ENCODE measurements at places on chromosomes 2 and 18. TPM values are rescaled to one million over a fixed set of nuclear protein-coding genes. Genes with fewer than 3 reads are reported as not detected.

DNA sequence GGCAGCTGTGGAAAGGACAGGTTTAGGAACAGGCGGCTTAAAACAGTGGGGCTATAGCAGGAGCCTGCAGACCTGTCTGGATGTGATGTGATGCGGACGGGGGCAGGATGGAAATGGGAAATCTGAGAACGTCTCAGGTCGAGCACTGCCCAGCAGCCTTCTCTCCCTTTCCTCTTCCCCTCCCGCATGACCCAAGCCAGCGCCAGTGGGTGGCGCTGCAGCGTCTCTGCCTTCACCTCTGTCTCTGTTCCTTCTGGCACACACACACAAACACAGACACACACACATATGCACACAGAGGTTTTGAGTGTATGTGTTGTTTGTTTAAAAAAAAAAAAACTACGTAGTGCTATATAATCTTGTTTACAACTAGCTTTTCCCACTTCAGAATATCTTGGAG, 82.0 kb upstream of the SLC66A3 start:
- no peak for DNase-seq

DNA sequence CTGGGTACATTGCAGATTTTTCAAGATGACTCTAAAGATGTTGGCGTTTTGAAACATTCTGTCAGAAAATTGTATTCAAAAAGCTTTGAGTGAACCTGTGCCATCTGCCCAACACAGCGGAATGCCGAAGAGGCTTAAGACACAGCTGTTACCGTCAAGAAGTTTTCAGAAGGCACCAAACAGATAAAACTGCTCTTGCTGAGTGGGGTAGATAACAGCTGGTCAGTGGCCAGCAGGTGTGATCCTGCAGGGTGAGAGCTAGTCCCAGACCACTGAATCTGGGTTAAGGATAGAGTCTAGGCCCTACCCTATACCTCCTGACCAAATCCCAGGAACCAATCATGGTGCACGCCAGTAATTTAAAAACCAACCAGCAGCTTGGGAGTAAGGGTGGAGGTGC, 60.5 kb upstream of the B3GNT7 start:
- no peak for DNase-seq

DNA sequence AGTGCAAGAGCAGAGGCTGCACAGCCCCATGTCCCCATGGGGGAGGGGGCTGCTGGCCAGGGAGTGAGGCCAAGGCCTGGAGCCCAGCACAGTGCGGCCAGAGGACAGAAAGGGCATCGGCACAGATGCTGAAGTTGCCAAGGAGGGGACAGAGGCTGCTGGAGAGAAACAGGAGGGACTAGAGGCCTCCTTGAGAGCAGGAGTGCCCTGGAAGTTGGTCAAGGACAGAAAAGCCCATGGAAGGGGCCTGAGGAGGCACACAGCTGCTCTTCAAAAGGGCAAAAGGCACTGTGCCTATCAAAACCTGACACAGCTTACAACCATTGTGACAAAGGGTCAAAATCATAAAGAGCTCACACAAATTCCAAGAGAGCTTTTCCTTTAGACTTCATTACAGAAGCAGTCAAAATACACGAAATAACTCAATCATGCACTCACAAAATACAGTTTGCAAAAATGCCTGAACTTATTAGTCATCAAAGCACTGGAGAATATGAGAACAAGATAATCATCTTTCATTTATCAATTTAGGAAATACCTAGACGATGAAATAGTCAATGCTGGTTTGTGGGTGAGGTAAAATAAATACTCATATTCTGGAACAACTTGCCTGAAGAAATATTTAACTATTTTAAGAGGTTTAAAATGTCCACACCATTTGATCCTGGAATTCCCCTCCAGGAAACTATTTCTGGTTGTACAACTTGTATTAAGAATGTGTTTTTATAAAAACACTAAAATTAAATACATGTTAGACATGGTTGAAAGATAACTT, 79.6 kb downstream of the USP40 start:
- no peak for DNase-seq

DNA sequence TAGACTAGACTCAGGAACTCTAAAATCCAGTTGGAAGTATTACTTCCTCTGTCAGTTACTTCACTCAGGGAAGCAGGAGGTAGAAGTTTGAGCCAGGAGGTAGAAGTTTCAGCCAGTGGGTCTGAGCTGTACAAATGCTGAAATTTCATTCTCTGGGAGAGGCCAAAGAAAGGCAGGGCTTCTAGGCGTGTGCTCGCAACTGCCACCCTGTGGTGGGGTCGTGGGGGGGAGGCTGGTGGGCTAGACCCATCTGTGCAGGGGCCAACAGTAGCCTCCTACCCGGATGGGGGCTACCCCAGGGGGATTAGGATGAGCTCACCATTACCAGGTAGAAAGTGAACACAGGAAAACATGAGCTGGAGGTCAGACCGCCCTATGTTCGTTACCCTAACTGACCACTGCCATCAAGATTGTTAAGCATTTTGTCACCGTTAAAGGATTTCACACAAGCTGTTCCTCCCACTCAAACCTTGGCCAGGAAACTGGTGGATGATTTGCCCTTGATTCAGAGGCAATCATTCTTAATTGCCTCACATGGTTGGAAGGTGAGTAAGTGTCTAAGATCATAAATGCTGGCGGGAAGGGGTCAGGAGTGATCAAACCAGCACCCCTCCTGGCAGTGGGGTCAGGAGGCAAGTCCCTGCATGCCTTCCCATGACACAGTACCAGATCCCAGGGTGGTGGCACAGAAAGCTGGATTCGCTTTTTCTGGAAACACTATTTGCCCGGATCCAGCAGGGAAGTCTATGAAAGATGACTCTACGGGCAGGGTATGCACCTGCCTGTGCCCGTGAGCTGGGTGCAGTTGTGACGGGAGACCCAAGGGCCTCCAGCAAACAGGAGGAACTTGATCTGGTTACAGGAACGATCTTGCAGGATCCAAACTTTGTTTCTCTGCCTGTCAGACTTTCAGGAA, 5.2 kb upstream of the FHL2 start:
- no peak for DNase-seq

DNA sequence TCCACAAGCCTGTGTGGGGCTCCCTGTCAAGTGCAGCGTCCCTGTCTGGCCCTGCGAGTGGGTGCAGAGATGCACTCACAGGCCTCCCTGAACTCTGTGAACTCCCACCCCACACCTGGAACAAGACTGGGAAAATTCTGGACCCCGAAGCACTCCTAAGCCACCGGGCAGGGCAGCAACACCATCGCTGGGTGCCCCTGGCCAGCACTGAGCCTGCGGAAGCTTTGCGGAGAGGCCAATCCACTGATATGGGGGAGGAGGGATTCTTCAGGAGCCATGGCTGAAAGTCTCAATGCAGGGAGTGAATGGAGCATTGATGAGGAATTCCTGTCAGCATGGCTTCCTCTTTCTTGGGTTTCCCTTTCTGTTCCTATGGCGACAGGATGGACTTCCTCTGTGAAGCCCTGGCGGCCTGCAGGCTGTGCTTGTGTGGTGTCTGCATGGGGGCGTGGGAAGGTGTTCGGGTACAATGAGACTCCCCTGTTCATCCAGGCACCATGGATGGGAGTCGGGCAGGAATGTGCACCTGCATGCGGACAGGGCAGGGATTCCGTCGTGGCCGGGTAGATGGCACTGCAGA, 15.1 kb downstream of the TRIB2 start:
- no peak for DNase-seq

DNA sequence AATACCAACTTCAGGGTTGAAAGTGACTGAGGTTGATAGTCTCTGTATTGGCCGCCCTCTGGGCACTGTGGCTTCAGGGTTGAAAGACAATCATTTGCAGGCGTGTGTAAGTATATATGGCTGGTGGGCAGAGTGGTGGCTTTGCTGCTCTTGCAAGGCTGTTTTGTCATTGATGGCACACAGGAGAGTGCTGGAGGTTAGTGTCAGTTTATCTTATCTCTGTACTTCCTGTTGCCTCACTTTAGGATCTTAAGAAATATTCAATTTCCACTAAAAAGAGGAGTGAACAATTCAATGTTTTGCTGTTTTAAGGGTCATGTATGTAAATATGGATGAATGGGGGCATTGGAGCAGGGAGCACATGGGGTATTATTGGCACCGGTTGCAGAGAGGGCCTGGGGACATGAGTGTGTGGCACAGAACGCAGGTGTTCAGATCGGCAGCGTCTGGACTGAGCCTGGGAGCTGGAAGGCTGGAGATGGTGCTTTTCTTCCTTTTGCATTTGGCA, 51.5 kb downstream of the NCK2 start:
- DNase-seq, result no peak

GRCh38 chr2:192044496-192044895, 150.2 kb downstream of the TMEFF2 start:
- DNase-seq, result no peak

GRCh38 chr2:241834527-241835210, 24.0 kb downstream of the PDCD1 start:
- no peak for DNase-seq

- DNase-seq, result no peak
These were observed 145.0 kb downstream of the NEDD4L start for GRCh38 chr18:58188996-58189395.

DNA sequence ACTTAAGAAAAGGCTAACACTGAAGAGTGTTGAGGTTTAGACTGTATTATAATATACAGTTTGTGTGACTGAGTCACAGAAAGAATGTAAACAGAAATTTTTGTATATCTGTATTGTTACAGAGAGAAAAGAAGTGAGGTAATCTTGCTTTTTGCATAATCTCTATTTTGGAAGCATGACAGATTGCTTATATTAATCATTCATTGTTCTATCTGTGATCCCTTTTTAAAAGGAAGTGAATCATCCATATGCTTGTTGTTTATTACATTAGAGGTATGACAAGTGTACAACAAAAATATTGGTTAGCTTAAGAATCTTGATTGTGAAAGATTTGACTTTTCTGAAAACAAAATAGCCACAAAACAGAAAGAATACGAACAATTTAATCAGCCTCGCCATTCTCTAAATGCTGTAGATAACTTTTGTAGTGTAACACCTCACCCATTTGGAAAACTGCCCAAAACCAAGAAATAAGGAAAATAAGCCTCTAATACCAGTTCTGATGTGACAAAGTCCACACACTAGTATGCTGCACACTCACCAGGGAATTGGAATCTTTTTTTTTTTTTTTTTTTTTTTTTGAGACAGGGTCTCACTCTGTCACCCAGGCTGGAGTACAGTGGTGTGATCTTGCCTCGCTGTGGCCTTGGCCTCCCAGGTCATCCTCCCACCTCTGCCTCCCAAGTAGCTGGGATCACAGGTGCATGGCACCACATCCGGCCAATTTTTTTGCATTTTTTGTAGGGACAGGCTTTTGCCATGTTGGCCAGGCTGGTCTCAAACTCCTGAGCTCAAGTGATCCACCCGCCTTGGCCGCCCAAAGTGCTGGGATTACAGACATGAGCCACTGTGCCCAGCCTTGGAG, 91.5 kb upstream of the LPIN2 start:
- no peak for DNase-seq

- no peak for DNase-seq
These were observed 180.4 kb downstream of the TRIB2 start for GRCh38 chr2:12897181-12897580.

DNA sequence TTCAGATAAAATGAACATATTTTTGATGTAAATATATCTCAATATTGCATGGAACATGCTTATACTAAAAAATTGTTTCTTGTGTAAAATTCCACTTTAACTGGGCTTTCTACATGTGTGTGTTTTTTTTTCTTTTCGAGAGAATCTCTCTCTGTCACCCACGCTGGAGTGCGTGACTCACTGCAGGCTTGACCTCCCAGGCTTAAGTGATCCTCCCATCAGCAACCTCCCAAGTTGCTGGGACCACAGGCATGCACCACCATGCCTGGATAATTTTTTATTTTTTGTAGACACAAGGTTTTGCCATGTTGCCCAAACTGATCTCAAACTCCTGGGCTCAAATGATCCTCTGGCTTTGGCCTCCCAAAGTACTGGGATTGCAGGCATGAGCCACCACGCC, 254.6 kb downstream of the LOXHD1 start:
- DNase-seq, result no peak

GRCh38 chr2:145079641-145080040, 559.7 kb upstream of the ZEB2 start:
- no peak for DNase-seq

DNA sequence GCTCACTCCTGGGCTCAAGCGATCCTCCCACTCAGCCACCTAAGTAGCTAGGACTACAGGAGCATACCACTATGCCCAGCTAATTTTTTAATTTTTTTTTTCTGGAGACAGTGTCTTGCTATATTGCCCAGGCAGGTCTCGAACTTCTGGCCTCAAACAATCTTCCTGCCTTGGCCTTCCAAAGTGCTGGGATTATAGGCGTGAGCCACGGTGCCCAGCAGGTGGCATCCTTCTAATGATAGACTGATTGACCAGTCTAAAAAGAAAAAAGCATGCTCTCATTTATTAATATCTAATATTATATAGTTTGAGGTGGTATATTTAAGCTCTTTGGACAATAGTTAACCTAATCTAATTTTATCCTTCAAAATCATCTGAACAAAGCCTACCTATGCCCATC, 198.6 kb downstream of the CAMKMT start:
- no peak for DNase-seq

GRCh38 chr2:150167711-150168110, 319.8 kb downstream of the RND3 start:
- DNase-seq, result no peak

DNA sequence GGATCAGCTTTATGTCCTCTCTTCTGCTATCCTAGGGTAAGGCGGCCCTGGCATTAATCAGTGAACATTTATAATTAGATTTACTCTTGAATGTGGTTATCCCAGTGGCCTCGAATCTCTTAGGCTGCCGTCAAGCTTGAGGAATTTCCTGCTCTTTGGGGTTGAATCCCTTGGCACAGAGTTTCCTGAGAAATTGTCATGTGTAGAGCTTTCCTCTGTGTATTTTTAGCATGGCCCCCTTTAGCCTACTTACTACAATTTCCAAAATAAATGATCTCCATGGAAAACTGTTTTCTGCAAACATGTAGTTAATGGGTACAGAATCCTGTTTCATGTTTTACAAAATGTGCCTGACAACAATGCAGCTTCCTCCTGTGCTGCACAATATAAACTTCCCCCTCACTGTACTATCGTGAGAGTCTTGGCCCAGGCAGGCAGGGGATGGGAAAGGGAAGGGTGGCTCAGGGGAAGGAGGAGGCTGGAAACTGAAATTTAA, 18.1 kb downstream of the NCAPH start:
- no peak for DNase-seq

- DNase-seq, result no peak
These were observed 49.8 kb downstream of the MSH2 start for GRCh38 chr2:47452761-47453160.

Gene TRIB2
- total RNA-seq, result 166 TPM

Gene DOK1
- total RNA-seq, result 14.6 TPM

Gene RFTN2
- 0.05 TPM for total RNA-seq

Gene GYPC
- 73.7 TPM for total RNA-seq

Gene CDCA7
- 3.1 TPM for total RNA-seq

Gene EVA1A
- not detected for total RNA-seq

Gene PKDCC
- 0.87 TPM for total RNA-seq

All from T-helper 17 cell (primary cell).